ENCODE measurements at places on chromosomes 13 and 19. TPM values are rescaled to one million over a fixed set of nuclear protein-coding genes. Genes with fewer than 3 reads are reported as not detected.
A peak's percentile ranks its signal among the peaks of the same experiment; 100 is the strongest.

- DNase-seq: no peak
Measured at GRCh38 chr19:40262422-40262821, 22.7 kb downstream of the AKT2 start.

GRCh38 chr19:45999653-46000121 lies 4.4 kb downstream of the CCDC61 start:
- peak; percentile 56 for DNase-seq

DNA sequence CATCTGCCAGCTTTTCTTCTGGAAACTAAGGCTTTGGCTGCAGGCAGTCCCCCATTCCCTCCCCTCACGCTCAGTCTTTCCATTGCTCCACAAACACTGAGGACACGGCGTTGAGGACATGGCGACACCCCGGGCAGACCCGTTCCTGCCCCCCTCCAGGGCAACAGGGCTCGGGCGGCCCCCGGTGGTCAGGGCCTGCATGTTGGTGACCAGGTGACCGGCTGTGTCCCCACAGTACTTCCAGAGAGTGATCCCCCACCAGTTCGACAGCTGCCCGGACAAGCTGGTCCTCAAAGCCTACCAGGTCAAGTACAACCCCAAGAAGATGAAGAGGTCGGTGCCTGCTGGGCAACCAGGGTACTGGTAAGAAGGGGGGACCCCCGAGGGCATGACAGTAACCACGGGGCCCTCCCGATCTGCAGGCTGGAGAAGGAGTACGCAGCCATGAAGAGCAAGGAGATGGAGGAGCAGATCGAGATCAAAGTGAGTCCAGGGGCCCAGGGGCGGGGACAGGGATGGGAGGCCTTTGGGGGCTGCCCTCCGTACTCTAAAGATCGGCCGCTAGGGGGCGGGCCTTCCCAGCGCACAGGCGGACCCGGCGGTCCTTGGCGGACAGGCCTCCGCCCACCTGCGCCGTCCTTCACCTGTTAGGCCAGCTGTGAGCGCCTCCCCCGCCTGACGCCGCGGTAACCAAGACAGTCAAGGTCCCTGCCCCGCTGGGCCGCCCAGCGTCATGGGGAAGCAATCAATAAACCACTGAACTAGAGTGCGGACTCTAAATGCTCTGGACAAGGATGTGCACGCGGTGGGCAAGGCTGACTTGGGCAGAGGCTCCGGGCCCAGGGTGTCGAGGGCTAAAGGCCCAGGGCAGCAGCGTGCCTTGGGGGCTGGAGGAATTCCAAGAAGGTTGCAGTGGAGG lies 21.1 kb downstream of the PRR36 start:
- DNase-seq: peak; percentile 94

MYH14 gene
- 1.5 TPM for total RNA-seq

DNA sequence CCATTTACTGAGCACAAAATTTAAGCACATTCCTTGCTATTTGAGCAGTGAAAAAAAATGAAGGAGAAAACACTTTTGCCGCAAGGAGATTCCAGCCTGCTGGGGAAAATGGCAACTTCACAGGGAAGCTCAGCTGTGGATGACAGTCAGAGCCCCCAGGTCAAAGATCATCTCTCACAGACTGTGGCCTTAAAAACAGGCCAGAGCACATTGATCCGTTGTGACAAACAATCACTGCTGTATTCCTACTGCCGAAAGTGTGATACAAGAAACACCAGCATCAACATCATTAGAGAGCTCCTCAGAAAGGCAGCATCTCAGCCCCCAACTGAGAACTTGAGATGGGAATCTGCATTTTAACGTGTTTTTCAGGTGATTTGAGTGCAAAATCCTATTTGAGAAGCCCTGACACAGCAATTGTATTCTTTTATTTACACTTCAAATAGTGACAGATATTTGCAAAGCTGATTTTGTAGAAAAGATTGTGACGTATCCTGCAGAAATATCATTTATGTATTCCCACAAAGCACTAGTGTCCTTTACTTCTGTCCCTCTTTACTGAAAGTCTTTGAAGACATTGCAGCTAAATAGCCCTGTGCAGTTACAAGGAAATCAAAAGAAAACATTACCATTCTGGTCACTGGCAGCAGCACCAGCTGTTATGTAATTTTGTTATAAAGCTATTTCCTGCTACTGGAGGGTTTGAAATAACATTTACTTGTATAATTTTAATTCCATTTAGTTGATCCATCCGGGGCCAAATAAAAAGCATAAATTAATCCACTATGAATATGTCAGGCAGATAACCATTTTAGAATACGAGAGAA lies 652.0 kb downstream of the LIG4 start:
- DNase-seq: no peak

DNA sequence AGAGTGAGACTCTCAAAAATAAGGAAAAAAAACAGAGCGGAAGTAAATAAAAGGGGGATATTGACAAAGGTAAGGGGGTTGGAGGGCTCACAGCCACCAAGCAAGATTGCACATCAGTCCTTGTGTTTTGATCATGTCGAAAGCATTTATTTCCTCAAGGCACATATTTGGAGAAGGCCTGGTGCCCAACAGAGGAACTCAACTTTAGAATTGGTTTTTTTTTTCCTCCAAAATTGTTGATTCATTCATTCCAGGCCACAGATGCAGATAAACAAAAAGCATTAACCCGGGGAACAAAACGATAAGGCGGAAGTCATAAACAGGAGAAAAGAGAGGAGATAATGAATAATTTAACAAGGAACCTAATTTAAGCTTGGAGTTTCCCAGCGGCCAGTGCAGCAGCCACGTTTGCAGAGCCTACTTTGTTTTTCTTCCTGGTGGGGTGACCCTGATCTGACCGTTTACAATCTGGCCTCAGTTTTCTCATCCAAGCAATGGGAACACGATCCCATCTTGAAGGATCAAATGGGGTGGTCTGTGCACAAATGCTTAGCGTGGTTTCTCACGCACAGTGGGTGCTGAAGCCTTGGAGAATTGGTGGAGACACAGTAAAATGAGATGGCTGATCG lies 2.1 kb upstream of the PTPRS start:
- DNase-seq: no peak

GRCh38 chr13:110265341-110265681 lies 41.6 kb downstream of the COL4A1 start:
- DNase-seq: no peak

CD22 gene
- 7.3 TPM for total RNA-seq

All from adrenal gland (tissue), 19 donors.